ENCODE measurements at places on chromosomes 12 and 14.
A peak's percentile ranks its signal among the peaks of the same experiment; 100 is the strongest.

- DNase-seq: no peak
These were observed 936 bp downstream of the AKT1 start for GRCh38 chr14:104794631-104794992.

DNA sequence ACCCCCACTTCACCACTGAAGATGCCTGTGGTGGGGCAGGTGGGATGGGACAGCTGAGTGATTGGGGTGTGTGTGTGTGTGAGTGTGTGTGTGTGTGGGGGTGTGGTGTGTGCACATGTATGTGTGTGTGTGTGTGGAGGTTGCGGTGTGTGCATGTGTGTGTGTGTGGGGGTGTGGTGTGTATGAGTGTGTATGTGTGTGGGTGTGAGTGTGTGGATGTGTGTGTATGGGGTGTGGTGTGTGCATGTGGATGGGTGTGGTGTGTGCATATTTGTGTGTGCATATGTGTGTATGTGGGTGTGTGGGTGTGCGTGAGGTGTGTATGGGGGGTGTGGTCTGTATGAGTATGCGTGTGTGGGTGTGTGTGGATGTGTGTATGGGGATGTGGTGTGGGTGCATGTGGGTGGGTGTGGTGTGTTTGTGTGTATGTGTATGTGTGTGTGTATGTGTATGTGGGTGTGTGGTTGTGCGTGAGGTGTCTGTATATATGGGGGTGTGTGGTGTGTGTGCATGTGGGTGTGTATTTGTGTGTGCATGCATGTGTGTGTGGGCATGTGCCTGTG, 61.6 kb downstream of the PLEKHG3 start:
- no peak for DNase-seq

DNA sequence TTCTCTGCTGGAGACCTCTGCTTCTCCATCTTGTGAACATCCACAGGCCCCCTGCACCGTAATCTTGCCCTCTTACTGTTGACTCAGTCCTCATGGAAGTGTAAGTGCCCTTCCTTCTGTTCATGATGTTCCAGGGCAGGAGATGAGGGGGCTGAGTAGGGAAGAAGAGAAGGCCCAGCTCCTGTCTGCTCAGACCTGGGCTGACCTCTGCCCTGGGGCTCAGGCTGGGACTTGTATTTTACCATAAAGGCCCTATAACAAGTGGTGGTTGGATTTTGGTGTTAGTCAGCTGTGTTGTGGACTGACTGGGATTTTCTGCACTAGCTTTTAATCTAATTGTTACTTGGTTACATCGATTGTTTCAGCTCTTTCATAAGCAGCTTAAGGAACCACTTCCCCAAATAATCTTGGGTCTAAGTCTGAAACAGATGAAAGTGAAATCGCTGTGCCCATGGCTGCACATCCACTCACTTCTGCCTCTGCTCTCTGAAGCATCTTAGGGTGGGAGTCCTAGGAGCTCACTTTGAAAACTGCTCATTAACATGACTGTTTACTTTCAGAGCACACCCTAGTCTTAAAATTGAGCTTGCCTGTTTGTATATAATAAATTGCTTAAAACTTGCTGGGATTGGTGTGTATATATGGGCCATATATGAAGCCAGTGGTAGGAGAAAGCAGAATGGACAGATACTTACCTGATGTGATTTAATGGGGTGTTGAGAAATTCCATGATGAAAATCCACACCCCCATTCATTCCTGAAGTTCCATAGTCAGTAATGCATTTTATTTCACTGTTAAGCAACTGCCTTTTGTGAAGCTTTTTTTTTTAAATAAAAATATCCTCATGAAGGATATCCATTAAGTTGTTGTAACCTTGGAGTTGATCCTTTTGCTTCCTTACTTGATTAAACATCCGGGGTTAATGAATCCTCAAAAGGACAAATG, 17.7 kb downstream of the C12orf71 start:
- peak; percentile 8 for DNase-seq

DNA sequence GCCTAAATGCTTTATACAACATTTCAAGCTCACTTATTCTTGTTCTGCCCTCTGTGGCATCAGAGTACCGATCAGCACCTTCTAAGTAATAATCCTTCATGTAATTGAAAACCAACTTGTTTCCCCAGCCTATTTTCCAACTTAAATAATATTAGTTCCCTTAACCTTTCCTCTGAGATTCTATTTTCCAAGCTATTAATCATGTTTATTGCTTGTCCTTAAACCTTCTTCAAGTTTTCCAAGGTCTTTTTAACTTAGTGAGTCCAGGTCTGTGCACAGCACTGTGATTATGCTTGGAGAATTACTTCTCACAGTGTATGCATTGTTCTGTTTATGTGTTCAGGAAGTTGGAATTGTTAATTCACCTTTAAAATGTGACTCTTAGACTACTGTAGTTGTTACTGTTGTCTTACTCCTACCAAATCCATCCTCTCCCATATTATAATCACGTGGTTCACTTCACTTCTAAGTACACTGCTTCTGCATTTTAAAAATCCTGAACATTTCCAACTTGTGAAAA, 1039.3 kb upstream of the FOXG1 start:
- no peak for DNase-seq

DNA sequence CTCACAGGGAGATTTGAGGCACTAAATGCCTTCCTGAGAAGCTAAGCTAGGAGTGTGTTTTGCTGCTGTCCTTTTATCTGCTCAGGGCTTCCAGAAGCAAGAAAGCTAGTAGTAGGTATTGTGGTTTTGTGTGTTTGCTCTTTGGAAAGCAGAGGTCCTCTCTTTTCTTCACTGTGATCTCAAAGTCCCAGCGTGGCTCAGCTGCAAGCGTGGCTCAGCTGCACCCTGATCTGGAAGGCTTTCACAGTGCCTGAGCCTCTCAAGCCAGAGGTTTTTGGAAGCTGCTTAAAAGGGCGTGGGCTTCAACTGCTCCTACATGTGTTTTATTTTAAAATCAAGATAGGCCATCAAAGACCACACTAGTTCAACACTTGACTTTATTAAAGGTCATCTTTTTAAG, 337.4 kb upstream of the RGS6 start:
- no peak for DNase-seq

- no peak for DNase-seq
These were observed 45.4 kb downstream of the KDM2B start for GRCh38 chr12:121535150-121536053.

GRCh38 chr12:31278424-31278823, 47.5 kb downstream of the SINHCAF start:
- DNase-seq: no peak

GRCh38 chr14:100842799-100843198, 16.9 kb downstream of the MEG3 start:
- DNase-seq: no peak

- peak; percentile 39 for DNase-seq
These were observed 199.9 kb upstream of the FOXN3 start for GRCh38 chr14:89616852-89617341.

DNA sequence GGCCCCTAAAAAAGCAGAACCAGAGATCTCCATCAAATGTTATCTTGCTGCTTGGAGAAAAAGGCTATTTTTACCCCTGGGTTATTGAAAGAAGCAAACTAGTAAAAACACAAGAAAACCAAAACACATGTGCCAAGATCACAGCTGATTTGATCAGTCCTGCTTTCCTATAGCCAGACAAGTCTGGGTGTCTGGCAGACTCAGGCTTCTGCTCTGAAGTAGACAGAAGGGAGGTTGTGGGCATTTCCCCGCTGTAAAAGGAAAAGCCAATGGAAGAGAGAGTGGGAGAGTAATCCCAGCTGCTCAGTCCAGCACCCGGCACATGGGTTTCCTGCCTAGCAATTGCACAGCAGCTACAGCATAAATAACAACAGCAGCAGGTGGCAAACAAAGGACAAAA, 177.9 kb downstream of the PHLDA1 start:
- DNase-seq: no peak

GRCh38 chr14:46734286-46734685, 82.7 kb upstream of the RPL10L start:
- no peak for DNase-seq

DNA sequence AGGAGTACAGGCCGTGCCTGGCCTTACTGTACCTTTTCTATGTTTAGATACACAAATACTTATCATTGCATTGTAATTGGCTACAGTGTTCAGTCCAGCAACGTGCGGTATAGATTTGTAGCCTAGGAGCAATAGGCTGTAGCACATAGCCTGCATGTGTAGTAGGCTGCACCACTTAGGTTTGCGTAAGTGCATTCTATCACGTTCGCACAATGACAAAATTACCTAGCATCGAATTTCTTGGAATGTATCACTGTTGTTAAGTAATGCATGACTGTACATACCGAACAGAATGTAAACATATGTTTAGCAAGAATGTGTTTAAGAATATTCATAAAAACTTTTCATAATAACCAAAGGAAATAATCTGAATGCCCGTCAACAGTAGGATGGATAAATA, 31.9 kb downstream of the VRTN start:
- no peak for DNase-seq

DNA sequence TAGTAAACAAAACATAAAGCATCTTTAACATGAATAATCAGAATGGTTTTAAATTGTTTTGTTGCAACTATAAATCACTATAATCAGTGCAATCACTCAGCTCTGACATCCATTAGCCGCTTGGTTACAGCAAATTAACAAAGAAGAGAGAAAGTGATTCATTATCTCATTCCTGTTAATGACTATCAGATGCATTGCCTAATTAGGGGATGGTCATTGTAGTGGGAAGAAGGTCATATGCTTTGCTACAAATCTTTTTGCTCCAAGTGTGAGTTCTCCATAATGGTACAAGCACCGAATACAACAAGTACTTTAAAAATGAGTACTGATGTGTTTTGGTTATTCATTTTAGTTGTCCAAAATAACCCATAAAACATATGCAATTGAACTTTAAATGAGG, 272.0 kb downstream of the AKAP6 start:
- DNase-seq: no peak

- DNase-seq: no peak
These were observed 65.8 kb downstream of the ITPK1 start for GRCh38 chr14:93049867-93050331.

DNA sequence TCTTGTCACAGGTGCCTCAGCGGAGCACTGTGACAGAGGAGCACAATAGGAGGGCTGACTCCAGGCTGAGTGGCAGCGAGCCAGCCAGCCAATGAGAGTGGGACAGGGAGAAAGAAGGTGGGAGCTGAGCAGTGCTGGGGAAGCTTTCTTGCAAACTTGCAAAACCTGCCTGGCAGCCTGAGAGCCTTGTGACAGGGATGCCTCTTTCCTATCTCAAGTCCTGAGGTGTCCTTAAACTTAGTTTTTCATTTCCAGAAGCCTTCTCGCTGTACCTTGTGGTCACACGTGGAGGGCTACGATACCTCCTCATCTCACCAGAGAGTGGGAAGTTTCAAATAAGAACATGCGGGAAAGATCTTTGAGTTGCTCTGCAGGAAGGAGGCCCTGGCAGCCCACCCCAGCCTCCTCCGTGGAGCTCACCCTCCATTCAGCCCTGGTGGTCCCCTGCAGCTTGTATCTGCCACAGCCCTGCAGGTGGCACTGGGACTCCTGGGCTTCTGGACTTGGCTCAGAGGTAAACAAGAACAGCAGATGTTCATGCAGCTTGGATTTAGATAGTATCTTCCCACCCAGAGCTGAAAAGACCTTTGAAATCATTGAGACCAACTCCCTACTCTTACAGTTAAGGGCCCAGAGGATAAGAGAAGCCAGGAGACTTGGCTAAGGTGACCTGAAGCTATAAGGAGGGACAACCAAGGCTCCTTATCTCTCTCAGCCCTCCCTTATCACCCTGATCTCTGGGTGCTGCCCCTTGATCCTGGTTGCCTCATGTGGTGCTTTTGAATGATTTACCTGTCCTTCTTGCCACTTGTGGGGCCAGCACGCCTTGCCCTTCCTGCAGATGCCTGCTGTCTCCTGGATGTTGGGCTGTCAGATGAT, 153.5 kb upstream of the MAX start:
- no peak for DNase-seq

All from germinal center (tissue), 1 donor.